T-helper 2 cell (primary cell): ENCODE measurements at places on chromosomes 12 and 14.

- DNase-seq, result no peak
These were observed 510 bp upstream of the TTC8 start for GRCh38 chr14:88823968-88824313.

GRCh38 chr12:65093606-65094005 lies 27.5 kb downstream of the WIF1 start:
- DNase-seq, result no peak

GRCh38 chr14:79157369-79157768 lies 987.2 kb downstream of the NRXN3 start:
- no peak for DNase-seq

DNA sequence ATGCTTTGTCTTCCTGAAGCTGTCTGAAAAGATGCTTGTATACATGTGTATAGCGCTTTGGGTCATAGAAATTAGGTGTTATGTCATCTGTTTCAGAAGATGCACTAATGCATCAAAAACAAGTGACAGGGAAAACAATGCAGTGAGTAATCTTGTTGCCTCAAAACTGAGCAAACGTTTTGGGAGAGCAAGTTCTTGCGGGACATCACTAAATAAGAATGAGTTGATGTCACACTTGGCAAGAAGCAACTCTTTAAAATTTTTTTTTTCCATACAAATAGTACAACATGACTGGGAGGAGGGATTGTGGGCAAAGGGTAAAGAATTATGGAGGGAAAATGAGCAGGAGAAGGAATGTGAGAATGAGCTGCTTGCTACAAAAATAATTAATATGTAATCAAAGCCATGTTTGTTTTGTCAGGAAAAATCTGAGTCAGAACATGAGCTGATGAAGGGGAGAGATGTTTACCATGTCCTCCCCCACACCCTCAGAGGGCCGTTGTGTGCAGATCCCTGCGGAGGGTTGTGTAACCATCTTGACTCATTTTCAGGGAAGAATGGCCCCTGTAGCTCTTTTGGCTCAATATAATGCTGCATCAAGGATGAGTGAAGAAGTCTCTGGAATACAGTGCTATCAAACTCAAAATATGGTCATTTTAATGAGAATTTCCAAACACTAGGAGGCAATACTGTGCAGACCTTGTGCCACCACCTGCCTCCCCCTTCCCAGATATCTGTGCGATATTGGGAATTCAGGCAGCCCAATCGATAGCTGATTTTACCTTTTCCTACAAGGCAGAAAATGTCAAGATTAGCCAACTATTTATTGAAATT lies 41.4 kb downstream of the BORCS5 start:
- DNase-seq, result no peak

DNA sequence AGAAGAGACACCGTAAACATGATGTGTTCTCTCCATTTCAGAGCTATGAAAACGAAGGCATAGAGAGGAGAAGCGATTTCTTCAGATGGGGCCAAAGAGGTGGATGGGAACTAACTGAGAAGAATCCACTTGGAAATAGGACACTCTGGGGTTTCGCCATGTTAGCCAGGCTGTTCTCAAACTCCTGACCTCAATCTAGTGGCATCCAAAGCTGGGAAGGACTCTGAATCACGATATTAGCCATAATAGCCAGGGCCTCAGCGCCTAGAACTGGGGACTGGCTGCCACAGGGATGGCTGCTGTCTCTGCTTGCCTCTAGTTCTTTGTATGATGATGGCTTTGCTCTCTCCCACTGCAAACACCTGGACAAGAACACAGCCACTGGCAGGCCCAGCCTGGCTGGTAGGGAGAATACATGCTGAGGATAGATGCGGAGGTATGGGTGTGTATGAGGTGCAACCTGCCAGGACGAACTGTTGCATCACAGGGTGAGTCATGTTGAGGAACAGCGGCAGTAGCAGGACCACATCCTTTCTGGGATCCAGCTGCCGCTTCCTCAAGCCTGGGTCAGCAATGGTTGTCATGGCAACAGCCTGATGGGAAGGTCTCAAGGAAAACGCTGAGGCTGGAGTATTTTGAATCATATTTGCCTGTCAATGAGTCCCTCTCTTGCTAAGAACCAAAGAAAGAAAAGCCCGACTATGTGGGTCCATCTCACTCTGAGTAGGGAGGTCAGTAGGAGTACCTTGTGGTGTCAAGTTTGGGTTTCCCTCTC lies 31.1 kb downstream of the CCDC177 start:
- no peak for DNase-seq

DNA sequence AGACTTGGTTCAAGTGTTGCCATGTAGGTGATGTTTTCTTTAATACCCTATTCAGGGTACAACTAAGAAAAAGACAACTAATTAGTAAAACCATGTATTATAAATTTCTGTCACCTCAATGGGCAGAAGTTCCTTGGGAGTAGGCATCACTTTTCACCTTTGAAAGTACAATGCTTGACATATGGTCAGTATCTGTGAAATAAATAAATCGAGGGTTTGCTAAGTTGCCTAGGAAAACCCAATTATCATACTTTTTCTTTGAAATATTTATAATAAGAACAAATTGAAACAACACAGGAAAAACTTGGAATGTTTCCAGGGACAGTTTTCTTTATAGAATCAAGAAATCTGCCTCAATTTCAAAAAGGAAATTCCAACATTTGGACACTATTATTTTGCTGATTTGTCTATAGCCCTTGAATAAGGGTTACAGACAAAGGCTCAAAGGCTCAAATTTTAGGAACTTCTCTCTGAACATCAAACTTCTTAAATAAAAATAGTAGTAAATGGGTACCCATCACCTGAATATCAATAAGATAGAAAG lies 13.7 kb downstream of the FGD6 start:
- no peak for DNase-seq

DNA sequence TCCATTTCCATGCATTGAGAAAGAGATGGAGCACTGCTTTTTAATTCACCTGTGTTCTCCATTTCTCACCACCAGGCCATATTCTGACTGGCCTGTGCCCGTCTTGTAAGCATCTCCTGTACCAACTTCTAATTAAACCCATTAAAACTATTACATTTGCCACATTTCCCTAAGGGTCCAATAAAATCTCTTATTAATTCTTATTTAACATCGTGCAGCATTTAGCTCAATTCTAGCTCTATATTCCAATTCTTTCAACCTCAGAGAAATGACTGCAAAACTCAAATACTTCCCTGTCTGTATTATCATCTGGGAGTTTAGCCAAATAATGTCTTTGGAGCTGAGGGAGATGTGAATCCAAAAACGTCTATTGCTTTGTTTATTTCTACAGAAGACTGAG lies 495.4 kb upstream of the TMEM132C start:
- no peak for DNase-seq

DNA sequence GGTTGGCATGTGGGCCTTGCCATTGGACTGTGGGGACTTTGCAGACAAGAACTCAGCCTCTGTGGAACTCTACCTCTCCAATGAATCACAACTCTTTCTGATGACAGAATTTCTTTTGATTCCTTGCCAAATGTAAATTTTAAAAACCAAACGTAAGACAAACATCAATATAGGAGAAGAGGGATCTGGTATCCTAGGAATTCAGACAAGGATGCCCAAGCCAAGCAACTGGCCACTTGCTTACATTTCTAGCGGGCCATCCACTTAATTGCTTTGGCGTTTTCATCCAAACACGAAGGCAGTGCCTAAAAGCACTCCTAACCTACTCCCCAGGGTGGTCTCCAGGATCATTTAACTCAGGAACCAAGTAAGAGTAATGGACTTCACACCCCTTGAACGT lies 23.4 kb upstream of the RAB35 start:
- DNase-seq, result no peak

DNA sequence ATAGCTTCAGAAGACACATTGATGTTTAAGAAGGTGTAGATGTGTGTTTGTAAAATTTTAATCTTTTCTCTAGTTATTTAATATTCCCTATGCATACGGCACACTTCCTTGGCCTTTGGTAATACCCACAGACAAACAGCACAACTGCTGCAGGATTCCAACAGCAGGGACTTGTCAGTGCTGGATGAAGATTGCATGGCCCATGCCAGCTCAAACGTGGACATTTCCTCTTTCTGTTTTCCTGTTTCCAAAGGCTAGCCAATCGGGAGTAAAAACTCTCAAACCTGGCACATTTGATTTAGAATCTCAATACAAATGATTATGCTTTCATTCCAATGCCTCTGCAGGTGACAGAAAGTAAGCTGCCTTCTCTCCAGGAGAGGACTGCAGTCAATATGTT lies 22.5 kb upstream of the PDE3A start:
- no peak for DNase-seq

DNA sequence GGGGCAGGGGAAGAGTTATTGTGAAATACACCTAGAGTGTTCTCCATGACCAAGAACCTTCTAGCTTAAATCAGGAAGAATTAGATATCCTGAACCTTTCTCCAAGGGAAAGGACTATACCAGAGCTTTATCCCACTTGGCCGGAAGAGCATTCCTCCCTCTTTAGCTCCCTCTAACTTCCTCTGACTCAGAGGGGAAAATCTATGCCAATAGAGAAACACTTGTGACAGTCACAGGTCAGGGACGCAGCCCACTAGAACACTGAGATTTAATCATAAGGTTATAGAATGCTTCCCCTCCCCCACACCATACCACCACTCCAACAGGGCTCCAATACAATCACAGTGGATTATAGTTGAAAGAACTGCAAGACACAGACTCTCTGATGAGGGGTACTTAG lies 55.4 kb upstream of the RFX4 start:
- no peak for DNase-seq

GRCh38 chr12:8077207-8077606 lies 4.9 kb upstream of the NECAP1 start:
- no peak for DNase-seq

- DNase-seq, result no peak
These were observed 114.1 kb downstream of the KIF26A start for GRCh38 chr14:104252256-104253215.

- DNase-seq, result no peak
These were observed 46.8 kb downstream of the LRIG3 start for GRCh38 chr12:58873496-58873895.

GRCh38 chr14:103343905-103344797 lies 10.1 kb downstream of the EIF5 start:
- no peak for DNase-seq

DNA sequence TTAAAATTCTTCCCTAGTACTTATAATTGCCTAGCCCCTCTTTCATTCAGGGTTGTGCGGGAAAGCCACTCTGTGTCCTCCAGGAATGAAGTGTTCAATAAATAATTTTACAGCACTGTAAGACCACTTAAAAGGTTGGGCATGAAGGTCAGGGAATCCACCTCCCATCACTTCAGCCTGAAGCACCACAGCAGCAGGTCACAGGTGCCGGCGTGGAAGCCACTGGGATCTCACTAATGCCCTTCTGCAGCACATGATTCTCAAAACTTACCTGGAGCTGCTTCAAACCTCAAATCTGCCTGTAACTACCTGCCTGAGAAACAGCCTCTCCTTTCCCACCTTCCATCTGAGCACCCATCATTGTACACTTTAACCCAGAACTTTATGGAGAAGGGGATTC lies 159.5 kb downstream of the ANO4 start:
- DNase-seq, result no peak

- no peak for DNase-seq
These were observed 136.7 kb upstream of the FBXO33 start for GRCh38 chr14:39568809-39569538.

- DNase-seq, result no peak
These were observed 3.9 kb downstream of the DDN start for GRCh38 chr12:48995086-48995879.

DNA sequence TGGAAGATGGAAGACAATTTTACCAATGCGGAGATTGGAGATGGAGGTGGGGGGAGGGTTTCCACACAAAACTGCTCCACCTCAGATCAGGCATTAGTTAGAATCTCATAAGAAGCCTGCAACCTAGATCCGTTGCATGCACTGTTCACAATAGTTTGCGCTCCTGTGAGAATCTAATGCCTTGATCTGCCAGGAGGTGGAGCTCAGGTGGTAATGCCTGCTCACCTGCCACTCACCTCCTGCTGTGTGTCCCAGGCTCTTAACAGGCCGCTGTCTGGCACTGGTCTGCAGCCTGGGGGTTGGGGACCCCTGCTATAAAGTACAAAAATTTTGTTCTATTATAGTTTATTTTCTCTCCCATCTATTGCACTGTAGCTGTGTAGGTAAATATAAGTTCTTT lies 84.9 kb upstream of the FOXG1 start:
- DNase-seq, result no peak

GRCh38 chr14:50232276-50232642 lies 881 bp upstream of the SOS2 start:
- DNase-seq, result no peak

DNA sequence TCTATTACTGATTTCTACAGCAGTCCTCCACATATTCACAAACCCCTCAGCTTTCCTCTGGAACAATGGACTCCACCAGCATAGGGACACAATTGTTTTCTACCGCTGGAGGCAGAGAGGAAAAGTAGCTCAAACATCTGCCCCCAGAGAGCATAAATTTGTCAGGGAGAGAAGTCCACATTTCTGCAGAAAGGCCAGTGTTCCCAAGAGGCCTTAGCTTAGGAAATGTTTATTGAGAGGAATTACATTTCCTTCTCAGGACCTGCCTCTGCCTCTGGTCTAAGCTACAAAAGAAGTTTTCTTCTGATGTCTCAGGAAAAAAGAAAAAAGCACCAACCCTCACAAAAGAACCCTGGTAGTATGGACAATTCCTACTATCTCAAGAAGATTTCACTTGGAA lies 217.8 kb upstream of the BMP4 start:
- no peak for DNase-seq

- DNase-seq, result no peak
These were observed at the start of gene PPFIA2 for GRCh38 chr12:81759190-81760051. Gene PPFIA2 (minus strand): TSS chr12:81759350.

DNA sequence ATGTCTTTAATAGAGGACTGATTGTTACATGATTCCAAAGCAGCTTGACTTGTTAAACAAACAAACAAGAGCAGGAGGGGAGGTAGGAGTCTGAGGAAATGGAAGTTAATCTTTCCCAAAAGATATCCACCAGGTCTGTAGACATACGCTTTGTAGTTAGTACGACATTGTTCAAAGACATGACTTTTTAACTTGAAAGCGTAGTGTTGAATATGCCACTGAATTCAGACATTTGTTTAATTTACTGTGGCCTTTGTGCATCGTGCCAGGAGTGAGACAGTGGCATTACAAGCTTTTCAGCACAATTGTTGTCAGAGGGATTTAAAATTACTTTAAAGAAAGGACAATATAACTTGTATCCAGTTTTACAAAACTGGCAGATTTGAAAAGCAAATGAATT lies 53.0 kb downstream of the SAV1 start:
- no peak for DNase-seq

- no peak for DNase-seq
These were observed 27.7 kb downstream of the CCDC85C start for GRCh38 chr14:99576304-99576703.

GRCh38 chr12:107884769-107885694 lies 110.5 kb downstream of the ASCL4 start:
- DNase-seq, result no peak
